ENCODE measurements at places on chromosomes 1 and 21.

- DNase-seq = no peak
Observed at GRCh38 chr1:106568201-106568974, 488.1 kb upstream of the PRMT6 start.

DNA sequence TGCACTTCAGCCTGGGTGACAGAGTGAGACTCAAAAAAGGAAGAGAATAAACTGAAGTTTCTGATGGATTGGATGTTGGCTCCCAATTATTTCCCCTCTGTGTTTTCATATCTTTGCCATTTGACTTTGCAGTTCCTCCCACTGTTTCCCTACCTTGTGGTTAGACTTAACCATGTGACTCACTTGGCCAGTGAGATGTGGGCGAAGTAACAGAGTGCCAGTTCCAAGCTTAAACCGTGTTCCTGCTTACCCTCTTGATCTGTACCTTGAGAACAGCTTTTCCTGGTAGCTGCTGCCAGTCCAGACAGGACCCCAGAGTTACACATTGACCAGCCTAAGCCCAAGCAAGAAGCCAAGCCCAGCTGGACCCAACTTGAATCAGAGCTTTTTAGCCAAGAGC, 323.4 kb downstream of the LTN1 start:
- no peak for DNase-seq

DNA sequence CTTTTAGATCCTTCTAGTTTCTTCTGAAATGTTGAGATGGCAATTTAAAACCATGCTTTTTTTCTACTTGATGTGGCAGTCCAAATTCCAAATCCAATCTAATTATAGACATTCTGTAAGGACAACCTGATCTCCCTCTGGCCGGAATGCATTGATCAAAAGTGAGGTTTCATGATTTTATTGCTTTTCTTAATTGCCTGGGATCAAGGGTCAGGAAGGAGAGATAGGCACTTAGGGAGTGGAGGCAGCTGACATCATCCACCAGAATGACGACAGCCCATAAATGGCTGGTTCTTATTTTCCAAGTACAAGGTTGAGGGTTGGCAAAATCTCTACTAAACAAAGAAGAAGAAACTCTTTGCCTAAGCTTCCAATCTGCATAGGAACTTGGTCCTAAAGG, 46.4 kb upstream of the SCCPDH start:
- no peak for DNase-seq

GRCh38 chr1:234836045-234836681, 226.2 kb upstream of the IRF2BP2 start:
- no peak for DNase-seq

DNA sequence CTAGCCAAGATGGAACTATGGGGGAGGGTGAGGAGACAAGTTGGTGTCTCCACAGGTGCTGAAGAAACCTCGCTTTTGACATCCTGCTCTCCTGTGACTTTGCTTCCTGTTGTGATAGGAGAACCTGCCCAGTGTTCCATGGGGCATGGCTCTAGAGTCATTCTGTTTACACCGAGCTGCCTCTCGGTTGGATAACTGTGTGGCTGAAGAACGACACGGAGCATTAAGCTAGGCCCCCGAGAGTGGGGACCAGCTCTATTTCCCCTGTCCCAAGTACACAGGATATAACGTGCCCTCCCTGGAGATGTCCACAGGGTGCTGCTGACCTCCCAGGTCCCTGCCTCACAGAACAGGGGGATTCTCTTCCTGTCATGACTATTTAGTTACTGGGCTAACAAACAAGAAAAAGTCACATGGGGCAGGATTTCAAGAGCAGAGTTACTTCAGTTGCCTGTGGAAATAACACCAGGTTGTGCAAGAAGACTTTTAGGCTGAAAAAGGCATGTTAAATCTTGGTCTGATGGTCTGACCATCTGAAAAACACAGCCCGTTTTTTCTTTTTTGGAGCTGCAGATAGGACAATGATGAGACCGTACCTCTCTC, 29.4 kb upstream of the PPP2R5A start:
- DNase-seq = no peak

DNA sequence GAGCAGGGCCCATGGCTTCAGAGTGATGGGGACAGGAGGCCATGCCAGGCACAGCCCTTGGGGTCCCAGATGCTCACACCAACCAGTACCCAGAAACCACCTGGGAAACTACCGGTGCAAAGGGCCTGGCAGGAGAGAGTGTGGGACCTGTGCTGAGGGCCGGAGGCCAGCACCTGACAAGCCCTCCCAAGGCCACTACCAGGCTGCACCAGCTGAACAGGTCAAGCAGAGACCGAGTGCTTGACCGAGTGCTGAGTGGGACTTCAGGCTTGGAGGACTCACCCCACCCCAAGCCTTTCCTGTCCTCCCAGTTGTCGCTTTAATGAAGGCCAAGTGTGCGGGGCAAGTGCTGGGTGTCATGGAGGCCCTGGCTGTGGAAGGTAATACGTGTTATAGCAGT, 36.5 kb downstream of the SNAP47 start:
- DNase-seq = no peak

- DNase-seq = no peak
Observed at GRCh38 chr1:88708011-88708410, 23.9 kb downstream of the PKN2 start.

DNA sequence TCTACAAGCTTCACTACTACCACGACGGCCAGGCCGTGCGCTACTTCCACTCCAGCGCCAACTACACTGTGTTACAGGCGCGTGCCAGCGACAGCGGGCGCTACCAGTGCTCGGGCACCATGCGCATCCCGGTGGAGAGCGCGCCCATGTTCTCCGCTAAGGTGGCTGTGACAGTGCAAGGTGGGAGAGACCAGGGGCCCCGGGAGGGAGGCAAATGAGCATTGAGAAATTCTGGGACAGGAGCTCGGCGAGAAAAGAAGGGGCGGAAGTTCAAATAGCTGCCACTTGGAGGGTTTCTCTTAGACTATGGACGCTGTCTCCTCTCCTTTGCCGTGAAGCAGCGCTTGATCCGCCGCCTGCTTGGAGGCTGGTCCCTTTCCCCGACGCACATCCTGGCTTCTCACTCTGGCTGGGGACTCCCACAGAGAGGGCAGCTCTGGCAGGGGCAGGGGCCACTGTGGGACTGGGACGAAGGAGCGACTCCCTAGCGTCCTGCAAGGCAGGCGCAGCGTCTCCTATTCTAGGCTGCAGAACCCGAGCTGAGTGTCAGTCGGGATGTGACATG, 4.6 kb downstream of the FCRLB start:
- DNase-seq = peak; percentile 47

DNA sequence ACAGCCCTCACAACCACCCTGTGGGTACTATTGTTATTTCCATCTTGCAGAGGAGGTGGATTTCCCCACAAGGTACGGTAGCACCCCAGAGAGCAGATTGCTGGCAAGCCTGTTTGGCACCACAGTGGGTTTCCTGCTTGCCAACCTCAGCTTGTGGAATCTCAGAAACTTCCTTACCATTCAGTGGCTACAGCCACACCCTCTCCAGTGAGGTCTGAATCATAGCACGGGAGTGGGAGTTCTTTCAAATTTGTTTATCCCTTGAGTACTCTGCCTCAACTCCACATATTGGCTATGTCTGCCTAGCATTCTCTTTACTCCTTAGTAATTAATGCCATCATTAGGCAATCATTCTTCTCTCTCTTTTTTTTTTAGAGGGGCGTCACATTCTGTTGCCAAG, 162.1 kb downstream of the PTPRU start:
- DNase-seq = no peak

- no peak for DNase-seq
Observed at GRCh38 chr1:157399343-157399983, 152.9 kb downstream of the FCRL5 start.

GRCh38 chr1:219279017-219279770, 105.5 kb downstream of the LYPLAL1 start:
- DNase-seq = no peak

DNA sequence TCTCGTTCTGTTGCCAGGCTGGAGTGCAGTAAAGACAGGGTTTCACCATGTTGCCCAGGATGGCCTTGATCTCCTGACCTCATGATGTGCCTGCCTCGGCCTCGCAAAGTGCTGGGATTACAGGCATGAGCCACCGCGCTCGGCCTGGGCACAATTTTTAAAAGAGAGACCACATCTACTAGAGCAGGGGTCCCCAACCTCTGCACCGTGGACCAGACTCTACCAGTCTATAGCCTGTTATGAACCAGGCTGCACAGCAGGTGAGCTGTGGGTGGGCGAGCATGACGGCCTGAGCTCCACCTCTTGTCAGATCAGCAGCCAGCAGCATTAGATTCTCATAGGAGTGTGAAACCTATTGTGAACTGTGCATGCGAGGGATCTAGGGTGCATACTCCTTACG, 20.8 kb downstream of the TNNT2 start:
- DNase-seq = no peak

DNA sequence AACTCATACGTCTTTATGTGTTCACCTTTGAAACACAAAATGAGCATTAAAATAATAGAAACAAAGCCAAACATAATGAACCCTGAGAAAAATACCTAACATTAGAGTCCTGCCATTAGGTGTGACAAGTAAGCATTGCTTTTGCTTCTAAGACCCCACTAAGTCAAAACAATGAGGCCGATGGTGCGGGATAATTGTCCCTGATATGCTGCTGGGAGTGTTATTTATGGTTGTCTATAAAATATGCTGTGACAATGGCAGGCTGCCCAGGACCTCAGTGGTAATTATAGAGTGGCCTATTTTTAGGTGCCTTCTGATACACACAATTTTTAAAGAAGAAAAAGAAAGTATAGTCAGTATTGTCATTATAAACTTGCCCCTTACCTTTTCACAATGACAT, 1423.1 kb downstream of the AMY1C start:
- no peak for DNase-seq

DNA sequence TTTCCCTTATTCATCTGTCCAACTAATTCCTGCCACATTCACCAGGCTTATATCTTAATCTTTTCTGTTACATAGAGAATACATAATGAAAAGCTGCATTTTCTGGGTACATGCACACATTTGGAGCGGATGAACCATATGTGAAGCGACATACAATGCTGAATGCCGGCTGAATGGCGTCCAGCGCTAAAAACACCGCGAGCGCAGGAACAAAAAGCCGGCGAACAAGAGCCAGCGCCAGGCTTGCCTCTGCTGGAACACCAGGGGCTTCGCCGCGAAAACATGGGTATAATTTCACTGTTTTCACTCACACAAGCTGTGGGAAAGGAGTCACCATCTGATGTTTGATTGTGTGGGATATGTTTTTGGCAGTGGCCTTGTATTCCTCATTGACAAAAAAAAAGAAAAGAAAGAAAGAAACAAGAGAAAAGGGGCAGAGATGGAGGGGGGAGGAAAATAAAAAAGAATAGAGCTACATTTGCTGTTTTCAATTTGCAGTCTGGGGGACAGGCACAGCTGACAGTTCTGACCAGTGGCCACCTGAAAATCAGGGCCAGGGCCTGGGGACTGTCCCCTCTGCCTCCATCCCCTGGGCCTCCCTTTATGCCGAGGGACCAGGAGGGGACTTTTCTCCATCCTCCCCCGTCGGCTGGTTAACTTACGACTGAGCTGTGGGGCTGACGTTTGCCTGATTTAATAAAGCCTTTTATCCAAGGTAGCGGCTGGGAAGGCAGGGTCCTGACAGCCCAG, 70.2 kb upstream of the OLIG2 start:
- DNase-seq = no peak

- peak; percentile 79 for DNase-seq
Observed at GRCh38 chr1:156893048-156893953, at the start of gene PEAR1. PEAR1 (plus strand) TSS chr1:156893718; CDS start chr1:156903927, 10,209 bp downstream.

- no peak for DNase-seq
Observed at GRCh38 chr1:58312971-58313563, 233.5 kb downstream of the OMA1 start.

DNA sequence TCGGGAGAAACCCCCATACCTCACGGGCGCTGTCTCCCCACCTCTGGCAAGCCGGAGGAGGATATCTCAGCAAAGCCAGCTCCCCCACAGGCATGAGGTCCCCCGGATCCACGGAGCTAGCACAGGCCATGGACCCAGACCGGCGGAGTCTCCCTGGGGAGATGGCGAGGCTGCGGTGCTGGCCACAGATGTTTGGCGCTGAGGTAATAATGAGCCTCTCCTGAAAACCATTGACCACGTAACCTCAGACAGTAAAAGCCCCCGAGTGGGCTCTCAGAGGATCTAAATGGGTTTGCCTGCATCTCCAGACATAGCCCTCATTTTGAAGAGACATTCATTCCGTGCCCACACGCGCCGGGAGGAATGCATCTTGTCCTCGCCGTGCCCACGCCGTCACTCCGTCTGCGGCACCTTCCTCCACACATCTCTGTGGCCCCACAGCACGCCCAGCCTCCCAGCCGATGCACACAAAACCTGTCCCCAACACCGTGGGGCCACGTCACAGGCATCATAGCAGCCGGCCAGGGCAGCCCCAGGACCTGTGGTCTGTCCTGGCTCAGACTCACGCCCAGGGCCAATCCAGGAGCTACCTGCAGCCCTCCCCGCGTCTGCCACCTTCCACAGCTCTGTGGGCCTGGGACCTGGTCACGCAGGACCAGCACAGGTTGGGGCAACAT, 150.9 kb downstream of the PRDM16 start:
- DNase-seq = no peak

- DNase-seq = no peak
Observed at GRCh38 chr1:22241250-22241649, 98.4 kb upstream of the WNT4 start.

GRCh38 chr1:226886122-226886901, 15.9 kb downstream of the PSEN2 start:
- DNase-seq = no peak

DNA sequence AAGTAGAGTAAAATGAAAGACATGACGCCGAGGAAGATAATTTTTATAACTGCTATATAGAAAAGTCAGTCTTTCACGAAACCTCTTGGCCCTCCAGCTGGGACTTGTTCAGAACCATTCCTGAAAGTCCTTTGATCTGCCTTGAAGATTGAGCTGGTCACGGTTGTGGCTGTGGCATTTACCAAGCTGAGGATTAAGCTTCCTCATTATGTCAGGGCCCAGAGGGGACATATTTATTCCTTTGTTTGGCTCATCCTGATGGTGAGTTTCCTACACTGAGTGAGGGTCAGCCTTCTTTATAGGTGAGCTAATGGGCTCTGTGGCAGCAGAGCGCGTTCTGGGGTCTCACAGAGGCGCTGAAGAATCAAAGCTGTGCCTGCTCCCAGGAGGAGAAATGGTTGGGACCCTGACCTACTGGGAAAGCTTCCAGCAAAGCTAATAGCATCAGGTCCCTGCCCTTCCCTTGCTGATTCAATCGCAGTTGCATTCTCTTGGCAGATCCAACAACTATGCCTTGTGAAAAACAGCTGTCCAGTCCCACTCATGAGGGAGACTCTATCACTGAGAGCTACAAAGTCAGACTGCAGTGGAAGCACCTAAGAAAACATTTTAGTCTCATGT, 43.2 kb upstream of the PBX1 start:
- no peak for DNase-seq
